ENCODE measurements at places on chromosomes 1 and 21.

DNA sequence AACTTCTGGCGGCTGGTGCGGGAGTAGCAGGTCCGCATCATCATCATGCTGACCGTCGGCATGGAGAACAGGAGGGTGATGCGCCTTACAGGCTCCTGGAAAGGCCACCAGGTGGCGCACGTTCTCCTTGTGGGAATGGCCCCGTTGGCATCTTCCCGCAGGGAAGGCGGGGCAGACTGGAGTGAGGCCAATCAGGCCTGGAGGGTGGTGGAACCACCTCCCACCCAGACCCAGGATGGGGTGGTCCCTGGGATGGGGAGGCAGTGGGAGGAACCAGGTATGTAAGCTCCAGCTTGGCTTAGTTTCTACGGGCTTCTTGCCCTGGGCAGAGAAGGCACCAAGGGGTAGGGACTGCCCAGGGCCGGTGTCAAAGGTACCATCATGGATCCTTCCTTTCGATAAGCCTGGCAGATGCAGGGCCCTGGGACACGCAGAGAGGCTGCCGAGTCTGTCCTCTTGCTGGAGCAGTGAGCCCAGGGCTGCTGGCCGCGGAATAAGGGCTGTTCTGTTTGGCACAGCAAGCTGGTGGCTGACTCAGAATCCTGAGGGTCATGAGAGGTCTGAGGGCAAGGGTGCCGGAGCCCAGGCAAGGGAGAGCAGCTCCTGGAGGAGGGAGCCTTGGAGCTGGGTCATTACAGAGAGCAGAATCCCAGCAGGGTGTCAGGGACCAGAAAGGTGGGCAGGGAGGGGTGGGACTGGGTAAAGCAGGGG, 8.7 kb upstream of the LGR6 start:
- peak; percentile 52 for DNase-seq

- no peak for DNase-seq
These were observed 67.6 kb downstream of the TENT5C start for GRCh38 chr1:117673405-117673804.

- DNase-seq = no peak
These were observed 58.6 kb downstream of the OLIG1 start for GRCh38 chr21:33128538-33128937.

GRCh38 chr1:158124034-158124433, 56.7 kb upstream of the CD1D start:
- no peak for DNase-seq

- no peak for DNase-seq
These were observed at the start of gene GJB4 for GRCh38 chr1:34759503-34760357. GJB4 (plus strand) TSS chr1:34759740; CDS start chr1:34761255, 1,515 bp downstream.

- DNase-seq = no peak
These were observed 444.8 kb downstream of the KIF26B start for GRCh38 chr1:245599371-245600174.

All from activated T-cell treated with anti-CD3 and anti-CD28 coated beads for 4 hours (primary cell).